COLO829 (cell line): ENCODE measurements at places on chromosomes 2 and 18.

GRCh38 chr2:209685963-209686362 lies 85.7 kb upstream of the UNC80 start:
- DNase-seq = no peak

DNA sequence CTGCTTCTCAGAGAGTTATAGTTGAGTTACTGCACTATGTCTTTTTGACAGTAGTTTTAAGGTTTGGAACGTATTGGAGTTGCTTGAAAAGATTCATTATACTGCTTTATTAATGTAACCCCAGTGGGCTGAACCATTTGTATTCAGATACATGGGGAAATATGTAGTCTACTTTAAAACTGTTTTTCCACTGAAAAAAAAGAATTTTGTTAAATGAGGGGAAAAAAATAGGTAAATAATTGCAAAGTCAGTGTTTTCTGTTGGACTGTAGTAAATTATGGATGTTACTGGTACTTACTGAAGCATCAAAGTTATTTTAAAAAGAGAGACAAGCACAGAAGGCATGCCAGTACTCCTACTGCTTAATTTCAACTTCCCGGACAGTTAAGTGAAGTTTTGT lies 36.4 kb downstream of the ZC3H15 start:
- DNase-seq = no peak

- no peak for DNase-seq
Measured at GRCh38 chr18:2430191-2430590, 141.1 kb downstream of the METTL4 start.

DNA sequence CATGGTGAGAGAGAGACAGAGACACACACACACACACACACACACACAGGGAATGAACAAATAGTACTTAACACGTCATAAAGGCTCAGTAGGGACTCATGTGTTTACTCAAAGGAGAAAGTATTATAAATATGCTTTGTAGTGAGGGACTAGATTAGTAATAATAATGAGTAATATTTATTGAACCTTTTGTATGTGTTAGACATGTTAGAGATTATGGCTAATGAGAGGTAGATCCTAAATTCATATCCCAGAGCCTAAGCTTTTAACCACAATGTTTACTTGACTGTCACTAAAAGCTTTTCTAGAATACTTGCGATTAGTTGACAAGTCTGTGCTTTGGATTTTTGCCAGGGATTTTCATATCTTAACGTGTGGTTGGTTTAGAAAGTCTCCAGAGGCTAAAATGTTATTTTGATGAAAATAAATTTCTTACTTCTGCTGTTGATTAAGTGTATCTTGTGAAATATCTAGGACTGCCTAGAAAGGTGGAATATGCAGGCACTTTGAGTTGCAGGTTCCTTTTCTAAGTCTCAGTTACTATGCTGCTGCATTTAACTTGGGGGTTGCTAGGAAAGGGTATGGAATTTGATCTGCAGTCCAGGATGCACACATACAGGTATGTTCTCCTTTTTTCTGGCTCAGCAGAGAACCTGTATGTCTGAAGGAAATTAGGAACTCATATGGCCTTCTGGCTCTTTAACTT lies 64.5 kb downstream of the UBR3 start:
- no peak for DNase-seq

GRCh38 chr2:64258566-64258965 lies 114.3 kb upstream of the PELI1 start:
- DNase-seq = no peak

- DNase-seq = no peak
Measured at GRCh38 chr2:125561302-125561701, 1094.7 kb upstream of the GYPC start.

- DNase-seq = no peak
Measured at GRCh38 chr2:18825838-18826237, 236.5 kb upstream of the NT5C1B start.

DNA sequence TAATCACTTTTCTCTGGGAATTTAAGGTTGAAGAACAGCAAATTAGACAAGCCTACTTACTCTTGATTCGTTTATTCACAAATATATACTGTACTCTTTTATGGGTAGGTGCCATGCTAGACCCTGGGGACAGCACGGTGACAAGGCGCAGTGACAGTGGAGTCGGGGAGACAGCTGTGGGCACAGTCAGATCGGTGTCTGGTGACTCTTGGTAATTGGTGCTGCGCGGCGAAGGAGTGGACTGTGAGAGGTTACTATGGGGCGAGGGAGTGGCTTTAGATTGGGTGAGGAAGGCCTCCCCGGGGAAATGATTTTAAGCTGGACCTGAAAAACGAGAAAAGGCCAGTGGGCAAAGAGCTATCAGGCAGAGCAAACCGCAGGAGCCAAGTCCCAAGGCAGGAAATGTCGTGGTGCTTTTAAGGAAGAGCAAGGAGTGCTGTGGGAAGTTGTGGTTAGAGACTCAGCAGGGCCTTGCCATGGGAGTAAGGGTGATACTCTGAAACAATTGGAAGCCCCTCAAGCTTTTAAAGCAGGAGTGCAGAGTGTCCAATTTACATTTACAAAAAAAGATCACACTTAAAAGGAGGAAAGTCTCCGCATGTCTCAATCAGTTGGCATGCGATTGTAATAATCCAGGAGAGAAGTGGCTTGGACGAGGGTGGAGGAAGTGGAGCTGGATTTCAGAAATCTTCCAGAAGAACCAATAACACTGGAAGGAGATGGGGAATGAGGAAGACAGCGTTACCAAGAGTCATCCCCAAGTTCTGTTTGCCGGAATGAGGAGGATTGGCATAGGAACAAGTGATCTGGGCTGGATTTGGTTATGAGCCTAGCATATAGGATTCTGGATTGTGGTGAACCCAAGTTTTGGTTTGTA lies 36.1 kb upstream of the TXNDC2 start:
- DNase-seq = no peak

DNA sequence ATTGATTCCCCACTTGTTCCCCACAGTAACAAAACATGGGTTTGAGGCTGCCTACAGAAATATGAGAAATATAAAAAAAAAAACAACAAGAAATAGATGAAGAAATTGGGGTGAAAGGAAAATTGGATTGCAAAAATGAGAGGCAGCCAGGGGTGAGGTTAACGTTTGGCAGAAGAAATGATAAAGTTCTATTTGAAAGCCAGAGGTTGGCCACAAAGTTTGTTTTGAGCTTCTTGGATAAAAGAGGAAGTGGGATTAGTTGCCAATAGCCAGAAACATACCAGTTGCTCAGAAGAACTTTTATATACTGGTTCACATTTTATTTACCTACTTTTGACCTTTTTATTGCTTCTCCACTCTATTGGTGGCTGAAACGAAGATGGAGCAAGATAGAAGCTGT lies 67.5 kb downstream of the FASTKD2 start:
- no peak for DNase-seq
